Endothelial cell (in vitro differentiated cells): ENCODE measurements at places on chromosomes 7 and 10.

DNA sequence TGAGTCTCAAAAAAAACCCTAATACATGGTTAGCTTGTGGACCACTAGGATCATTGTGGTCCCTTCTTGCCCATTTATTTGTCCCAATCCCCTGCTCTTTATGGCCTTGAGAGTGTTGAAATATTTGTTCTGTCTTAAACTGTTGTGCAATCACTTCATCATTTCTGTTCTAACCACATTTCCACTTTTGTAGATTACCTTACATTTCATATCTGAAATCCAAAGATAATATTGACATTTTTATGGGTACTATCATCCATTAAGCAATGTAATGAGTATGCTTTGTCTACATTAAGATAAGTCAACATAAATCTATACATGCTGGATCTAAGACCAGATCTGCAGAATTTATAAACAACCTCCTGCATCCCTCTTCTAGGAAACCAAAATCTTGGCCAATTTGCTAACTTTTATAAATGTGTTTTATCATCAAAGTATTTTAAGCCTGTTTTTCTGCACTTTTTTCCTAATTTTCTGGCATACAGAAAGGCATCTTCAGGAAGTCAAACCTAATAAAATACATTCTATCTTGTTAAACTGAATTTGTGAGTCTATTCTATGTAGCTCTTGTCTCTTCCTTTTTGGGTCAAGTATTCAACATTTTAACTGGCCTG lies 359.4 kb upstream of the CELF2 start:
- no peak for DNase-seq

DNA sequence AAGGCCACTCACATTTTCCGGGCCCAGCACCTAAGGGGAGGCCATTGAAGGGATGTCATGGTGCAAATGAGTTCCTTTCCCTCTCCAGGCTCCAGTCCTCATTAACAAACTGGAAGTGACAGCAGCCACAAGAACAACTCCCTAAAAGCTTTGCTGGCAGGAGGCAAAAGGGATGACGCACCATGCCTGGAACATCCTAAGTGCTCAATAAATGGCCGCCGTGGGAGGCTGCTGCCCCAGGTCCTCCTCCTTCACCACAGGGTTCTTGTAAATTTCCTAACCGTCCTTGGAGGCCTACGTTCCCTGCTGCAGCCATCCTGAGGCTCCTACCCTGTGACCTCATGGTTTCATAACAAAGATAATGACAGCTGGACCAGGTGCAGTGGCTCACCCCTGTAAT lies 41.3 kb upstream of the CAMK1D start:
- no peak for DNase-seq

GRCh38 chr7:142563470-142563869 lies 185.8 kb upstream of the PRSS1 start:
- no peak for DNase-seq

DNA sequence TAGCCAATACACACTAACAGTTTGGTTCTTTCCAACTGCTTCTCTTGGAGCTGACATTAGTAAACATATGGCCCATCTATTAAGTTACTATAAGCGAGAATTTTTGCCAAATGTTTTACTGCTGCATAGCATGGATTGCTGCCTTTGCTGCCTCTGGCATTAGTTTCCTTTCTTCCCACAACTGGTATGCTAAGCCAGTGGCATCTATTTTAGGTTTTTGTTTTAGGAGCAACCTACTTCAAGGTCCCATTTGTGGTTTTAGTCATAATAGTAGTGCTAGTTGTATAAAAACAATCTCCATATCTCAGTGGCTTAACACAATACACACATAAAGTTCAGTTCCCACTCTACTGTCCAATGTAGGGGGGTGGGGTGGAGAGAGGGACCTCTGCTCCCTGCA lies 25.9 kb upstream of the PANK1 start:
- DNase-seq = no peak

GRCh38 chr7:115429918-115430317 lies 508.0 kb downstream of the MDFIC start:
- DNase-seq = no peak

- DNase-seq = no peak
Observed at GRCh38 chr7:129470411-129470810, 31.9 kb upstream of the SMKR1 start.

GRCh38 chr10:11024596-11024995 lies 6.9 kb downstream of the CELF2 start:
- DNase-seq = no peak

DNA sequence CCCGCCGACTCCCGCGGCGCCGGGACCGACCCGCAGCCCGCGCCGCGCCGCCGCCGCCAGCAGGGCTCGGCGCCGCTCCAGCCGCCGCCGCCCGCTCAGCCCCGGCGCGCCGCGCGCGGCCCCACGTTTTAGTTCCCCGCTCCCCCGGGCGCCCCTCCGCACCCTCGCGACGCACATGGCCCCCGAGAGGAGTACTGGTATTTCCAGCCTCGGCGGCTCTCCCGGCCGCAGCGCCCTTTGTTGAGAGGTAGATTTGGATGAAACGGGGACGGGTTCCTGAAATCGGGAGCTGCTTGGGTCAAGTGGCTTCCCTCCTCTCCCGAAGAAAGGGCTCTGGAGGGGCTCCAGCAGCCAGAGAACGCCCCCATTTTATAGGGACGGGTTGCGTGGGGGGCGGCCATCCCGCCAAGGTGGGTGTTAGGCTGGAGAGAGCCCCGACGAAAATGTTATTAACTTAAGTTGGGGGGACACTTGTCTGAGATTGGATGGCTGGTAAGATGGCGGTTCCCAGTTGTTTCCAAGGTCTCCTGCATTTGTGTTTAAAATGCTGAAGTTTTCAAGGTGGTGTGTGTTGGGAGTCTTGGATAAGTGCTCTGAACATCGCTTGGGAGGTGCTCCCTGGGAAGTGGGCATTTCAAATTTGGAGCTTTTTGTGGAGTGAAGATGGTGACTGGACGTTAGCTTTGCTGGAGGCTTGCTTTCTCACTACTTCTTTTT lies 1.2 kb downstream of the BMI1 start:
- DNase-seq = no peak
